ENCODE measurements at places on chromosomes 4 and X.

DNA sequence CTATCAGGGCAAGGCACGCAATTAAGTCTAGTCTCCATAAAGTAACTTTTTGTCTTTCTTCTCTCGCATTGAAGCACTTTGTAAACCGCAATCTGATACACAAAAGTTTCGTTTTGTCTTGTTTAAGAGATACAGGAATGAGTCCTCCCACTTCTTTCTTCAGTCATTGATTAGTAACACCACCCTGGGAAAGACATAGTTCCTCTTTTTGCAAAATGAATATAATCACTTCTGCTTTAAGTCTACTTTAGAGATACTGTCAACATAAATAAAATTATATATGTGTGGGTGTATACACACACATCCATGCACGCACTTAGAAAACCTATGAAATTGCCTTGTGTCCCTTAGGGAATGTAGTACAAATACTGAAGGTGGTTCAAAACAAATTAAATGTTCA is 11.7 kb downstream of the COQ2 start:
- DNase-seq = no peak

GRCh38 chr4:62482355-62482754 is 1282.2 kb downstream of the ADGRL3 start:
- DNase-seq = no peak

DNA sequence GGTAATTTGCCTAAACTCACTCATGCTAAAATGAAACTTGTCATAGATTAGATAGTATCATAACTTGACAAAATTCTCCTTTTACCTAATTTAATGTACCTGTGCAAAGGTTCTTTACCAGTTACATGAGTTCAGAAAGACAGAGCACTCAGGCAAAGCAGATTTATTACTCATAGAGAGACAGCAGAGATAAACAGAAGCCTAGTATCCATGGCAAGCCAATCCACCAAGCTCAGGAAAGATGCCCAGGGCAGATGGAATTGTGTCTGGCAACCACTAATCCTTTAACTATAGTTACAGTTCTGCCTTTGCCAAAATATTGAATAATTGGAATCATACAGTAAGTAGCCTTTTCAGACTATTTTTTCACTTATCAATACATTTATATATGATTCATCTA is 826.2 kb downstream of the TECRL start:
- peak; percentile 1 for DNase-seq

DNA sequence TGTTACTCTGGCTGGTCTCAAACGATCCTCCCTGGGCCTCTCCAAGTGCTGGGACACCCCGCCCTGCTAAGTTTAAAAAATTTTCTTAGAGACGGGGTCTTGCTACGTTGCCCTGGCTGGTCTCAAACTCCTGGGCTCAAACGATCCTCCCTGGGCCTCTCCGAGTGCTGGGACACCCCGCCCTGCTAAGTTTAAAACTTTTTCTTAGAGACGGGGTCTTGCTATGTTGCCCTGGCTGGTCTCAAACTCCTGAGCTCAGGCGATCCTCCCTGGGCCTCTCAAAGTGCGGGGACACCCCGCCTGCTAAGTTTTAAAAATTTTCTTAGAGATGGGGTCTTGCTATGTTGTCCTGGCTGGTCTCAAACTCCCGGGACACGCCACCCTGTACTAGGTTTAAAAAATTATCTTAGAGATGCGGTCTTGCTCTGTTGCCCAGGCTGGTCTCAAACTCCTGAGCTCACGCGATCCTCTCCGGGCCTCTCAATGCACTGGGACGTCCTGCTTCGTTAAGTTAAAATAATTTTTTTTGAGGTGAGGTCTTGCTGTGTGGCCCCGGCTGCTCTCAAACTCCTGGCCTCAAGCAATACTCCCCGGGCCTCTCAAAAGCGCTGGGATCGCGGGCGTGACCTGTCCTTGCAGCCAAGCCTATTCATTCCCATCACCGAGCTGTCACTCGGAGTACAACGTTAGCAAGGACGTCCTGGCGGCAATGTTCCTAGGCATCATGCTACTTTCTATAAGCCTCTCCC is 1.1 kb downstream of the SLC25A6 start:
- no peak for DNase-seq

GRCh38 chr4:112994732-112995464 is 54.6 kb upstream of the ANK2 start:
- no peak for DNase-seq

DNA sequence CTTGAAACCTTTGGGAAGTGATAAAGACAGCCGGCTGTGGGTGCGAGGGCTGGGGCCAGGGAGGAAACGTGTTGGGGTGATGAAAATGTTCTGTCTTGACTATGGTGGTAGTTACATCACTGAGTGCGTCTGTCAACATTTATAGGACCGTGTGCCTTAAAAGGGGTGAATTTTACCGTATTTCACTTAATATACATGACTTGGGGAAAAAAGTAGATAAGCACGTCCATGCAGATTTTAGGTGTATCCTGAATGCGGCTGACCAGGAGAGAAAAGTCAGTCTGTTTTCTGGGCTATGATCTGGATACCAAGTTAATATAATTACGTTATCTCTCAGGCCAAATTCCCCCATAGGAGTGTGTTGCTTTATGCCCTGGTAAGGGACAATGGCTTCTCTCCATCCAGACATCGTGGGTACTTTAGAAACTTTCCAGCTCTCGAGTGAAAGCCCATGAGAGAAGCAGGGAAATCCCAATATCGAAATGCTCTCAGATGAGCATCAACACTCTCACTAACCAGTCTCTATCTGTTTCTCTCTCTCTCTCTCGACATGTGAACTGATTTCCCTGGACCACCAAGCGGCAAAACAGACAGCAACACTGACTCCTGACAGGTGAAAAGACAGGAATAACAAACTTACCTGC is 71.5 kb downstream of the IRF2 start:
- DNase-seq = no peak

DNA sequence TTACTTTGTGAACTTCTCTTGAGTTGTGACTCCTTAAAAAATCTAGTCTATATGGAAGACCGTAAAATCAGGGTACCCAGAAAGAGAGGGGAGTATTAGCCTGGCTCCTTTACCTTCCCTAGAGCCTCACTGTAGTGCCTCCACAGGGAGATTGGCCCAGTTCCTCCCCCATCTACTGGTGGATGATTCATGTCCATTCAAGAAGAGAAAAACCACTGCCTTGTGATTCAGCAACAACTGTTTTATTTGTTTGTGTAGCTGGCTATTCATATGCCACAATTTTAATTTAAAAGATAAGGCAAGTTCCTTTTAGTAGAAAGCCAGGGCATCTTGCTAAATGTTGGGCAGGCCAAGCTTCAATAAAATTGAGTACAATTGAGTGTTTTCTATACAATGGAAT is 221.8 kb upstream of the KCNIP4 start:
- DNase-seq = no peak

GRCh38 chr4:49032440-49033161 is 46.5 kb downstream of the CWH43 start:
- peak; percentile 47 for DNase-seq

- DNase-seq = peak; percentile 42
Measured at GRCh38 chr4:5890063-5890727, 2.7 kb downstream of the CRMP1 start.

DNA sequence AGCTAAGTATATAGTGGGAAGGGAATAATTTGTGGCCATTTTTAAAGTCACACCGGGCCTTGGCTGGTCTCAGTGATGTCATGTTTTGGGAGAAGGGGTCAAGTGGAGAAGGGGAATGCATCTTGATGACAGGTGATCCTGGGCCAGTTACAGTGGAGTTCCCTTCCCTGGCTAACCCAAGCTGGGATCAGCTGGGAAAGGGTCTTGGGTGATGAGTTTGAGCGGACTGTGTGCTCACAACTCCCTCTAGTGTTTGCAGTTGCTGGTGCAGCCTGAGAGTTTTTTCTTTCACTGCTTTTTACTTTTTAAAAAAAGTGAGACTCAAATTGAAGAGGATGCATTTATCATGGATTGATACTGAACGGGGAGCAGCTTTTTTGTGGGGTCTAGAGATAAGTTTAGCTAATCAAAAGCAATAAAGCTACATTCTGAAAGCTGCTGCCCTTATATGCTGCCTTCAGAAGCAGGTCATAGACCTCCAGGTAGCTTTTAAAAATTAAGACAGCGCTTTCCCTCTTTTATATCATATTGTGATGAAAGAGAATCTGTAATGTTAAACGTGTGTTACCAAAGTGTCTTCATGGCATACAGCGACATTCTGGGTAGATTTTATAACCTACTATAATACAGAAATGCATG is 164.7 kb downstream of the DCLK2 start:
- DNase-seq = no peak

- DNase-seq = no peak
Measured at GRCh38 chrX:1493412-1493811, 40.7 kb upstream of the ASMTL start.

DNA sequence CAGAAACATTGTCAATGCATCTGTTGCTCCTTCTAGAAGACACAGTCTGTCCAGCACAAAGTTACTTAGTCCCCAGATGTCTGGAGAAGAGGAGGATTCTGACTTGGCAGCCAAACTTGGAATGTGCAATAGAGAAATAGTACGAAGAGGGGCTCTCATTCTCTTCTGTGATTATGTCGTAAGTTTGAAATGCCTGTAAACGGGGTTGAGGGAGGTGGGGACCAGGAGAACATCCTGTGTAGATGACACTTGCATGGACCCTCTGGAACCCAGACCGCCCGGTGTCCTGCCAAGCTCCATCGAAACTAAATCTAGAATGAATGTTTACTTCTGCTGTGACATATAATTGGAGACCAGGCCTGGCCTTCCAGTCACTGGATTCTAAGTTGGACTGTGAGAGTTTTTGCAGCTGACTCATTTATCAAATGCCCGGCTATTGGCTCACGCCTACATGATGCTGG is 45.0 kb upstream of the MSANTD1 start:
- no peak for DNase-seq

GRCh38 chr4:105306158-105306781 is 159.6 kb downstream of the TET2 start:
- no peak for DNase-seq

DNA sequence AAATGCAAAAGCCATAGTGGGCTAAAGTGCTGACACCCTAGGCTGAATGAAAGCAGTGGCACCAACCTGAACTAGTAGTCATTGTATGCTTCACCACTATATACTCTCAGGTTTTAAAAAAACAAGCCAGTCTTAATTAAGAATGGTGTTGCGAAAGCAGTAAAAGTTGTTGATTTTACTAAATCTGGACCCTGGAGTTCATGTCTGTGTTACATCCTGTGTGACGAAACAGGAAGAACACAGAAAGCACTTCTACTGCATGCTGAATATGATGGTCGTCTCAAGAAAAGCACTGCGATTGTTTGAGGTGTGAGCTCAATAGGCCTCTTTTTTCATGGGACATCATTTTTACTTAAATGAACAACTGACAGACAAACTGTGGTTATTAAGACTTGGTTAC is 24.2 kb upstream of the GDPD2 start:
- no peak for DNase-seq

All from hippocampal formation (tissue), 2 donors.